ENCODE measurements at places on chromosomes 7 and 10.

DNA sequence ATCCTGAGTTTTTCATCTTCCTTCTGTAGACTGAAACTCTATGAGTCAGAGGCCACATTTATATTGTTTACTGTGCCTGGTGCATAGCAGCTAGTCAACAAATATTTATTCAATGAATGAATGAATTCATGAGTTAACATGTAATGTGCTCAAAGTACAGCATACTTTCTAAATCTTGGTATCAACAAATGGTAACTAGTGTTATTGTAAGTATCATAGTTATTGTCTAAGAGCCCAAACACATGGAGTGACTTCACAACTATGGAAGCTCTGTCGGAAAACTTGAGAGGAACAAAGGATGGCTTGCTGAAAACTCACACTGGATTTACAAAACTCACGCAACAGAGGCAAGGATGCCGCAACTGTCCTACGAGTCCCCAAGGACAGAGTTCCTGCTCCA lies 35.9 kb downstream of the DENND2A start:
- no peak for DNase-seq

GRCh38 chr7:132783824-132784223 lies 207.6 kb upstream of the PLXNA4 start:
- DNase-seq = peak; percentile 14

- DNase-seq = no peak
These were observed 18.2 kb downstream of the NT5C3A start for GRCh38 chr7:33044401-33044718.

GRCh38 chr7:12771378-12771877 lies 84.0 kb downstream of the ARL4A start:
- DNase-seq = peak; percentile 81

GRCh38 chr10:92110039-92110794 lies 180.7 kb downstream of the CPEB3 start:
- DNase-seq = no peak

GRCh38 chr7:32890793-32891042 lies 842 bp downstream of the KBTBD2 start:
- DNase-seq = no peak

DNA sequence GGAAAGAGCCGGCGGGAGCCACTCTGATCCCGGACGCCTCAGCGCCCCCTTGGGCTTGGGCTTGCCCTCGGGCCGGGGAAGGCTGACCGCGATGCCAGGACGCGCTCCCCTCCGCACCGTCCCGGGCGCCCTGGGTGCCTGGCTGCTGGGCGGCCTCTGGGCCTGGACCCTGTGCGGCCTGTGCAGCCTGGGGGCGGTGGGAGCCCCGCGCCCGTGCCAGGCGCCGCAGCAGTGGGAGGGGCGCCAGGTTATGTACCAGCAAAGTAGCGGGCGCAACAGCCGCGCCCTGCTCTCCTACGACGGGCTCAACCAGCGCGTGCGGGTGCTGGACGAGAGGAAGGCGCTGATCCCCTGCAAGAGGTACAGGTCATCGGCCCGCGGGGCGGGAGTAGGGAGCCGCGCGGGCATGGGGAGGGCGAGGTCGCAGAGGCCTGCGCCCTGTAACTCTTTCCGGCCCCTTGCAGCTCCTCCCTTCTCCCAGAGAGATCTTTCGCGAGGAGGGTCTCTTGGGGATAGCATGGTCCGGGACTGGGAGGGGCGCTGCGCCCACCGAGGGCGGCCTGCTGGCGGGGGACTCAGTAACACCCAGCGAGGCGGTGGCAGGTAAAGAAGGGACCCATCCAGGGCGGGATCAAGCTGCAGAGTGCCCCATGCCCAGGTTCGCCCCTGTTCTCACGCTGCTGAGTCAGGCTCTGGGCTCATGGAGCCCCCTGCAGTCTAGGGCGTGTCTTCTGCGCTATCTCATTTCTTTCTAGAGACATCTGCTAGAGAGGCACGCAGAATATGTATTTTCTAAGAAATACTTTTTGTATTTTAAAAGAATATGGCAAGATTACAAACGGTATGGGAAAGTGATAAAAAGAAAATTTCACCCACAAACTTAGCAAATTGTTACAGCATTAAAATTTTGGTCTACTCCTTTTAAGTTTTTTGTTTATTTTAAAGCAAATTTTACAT lies 687 bp downstream of the EPDR1 start:
- DNase-seq = no peak

GRCh38 chr10:21637795-21638194 lies 103.8 kb downstream of the MLLT10 start:
- no peak for DNase-seq

DNA sequence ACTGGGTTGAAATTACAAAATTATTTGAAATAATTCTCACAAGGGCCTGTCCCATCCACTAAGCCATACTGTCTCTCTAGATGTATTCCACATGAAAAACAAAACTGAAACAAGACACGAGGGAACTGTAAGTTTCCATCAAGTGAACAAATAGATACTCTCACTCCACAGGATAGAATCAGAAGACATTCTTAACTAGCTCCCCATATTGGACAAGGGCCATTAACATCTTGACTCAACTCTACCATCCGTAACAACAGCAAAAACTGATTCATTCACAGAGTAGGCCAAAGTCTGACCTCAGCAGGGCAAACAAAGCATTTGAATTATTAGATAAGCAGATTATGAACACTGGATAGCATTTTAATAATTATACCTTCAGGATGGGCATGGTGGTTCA lies 29.1 kb downstream of the UBE2H start:
- DNase-seq = no peak

- peak; percentile 90 for DNase-seq
These were observed 201.3 kb downstream of the REEP3 start for GRCh38 chr10:63722537-63722936.

DNA sequence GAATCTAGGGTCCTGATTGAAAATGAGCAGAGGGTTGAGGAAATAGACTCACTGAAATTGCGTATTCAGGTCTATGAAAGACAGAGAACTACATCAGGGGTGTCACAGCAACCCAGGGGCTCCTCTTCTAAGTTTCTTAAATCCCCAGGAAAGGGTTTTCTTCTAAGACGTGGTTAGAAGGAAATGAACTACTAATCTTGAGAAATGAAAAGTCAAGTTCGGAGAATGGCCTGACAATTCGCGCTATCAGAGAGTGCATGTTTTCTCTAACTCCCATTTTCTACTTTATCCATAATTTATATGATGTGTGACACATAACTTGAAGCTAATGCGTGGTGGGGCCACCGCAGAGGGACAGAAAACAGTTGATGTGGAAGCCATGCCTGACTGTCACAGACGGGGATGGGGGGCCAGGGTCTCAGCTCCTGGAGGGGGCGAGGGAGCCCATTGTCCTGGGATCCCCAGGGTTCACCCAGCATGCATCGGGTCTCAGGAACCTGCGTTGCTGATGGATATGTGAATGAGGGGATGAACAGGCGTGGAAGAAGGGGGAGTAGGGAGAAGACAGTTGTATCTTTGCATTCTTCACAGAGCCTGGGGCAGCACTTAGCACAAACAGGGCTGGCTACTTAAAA lies 86.3 kb downstream of the PTPRE start:
- DNase-seq = no peak

DNA sequence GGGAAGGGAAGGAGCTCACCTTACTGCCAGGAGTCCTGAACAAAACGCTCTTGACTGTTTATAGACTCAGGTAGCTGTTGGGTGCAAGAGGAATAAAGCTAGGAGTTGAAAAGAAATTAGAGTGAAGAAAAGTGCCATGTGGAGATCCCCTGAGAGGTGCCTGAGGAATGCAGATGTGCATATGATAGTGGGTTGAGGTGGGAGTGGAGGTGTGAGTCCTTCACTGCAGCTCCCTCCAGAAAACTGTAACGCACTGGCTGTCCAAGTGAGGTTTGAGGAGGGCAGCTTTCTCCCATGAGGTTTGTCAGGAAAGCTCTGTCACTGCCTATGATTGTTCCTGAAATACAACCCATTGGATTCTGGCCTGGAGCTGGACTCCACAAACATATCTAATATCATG lies 904.8 kb upstream of the POT1 start:
- DNase-seq = no peak

- no peak for DNase-seq
These were observed 183.9 kb downstream of the COBL start for GRCh38 chr7:51132661-51133060.

- DNase-seq = no peak
These were observed 180.9 kb downstream of the REEP3 start for GRCh38 chr10:63702092-63702491.

DNA sequence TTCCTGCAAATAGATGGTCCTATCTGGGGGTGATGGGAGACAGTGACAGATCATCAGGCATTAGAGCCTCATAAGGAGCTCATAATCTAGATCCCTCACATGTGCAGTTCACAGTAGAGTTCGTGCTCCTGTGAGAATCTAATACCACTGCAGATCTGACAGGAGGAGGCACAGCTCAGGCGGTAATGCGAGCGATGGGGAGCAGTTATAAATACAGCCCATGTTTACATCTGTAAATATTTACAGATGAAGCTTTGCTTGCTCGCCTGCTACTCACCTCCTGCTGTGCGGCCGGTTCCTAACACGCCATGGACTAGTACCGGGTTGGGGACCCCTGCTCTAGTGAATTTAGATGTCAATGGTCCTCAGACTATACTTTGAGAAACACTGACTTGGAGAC lies 17.0 kb upstream of the CDCA7L start:
- no peak for DNase-seq

DNA sequence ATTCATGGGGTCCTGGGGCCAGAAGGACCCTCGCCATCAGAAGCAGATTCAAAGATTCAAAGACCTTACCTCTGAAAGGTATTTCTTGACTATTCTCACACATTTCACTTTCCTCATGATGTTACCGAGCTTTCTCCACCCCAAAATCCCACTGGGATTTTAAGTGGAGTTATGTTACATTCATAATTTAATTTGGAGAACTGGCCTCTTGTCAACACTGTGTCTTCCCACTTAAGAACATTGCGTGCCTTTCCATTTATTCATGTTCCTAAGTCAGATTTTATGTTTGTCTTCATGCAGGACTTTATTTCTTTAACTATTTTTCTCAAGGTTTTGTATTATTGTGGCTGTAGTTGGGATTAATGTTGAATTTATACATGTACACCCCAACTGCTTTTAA lies 123.5 kb upstream of the BMPER start:
- DNase-seq = no peak

DNA sequence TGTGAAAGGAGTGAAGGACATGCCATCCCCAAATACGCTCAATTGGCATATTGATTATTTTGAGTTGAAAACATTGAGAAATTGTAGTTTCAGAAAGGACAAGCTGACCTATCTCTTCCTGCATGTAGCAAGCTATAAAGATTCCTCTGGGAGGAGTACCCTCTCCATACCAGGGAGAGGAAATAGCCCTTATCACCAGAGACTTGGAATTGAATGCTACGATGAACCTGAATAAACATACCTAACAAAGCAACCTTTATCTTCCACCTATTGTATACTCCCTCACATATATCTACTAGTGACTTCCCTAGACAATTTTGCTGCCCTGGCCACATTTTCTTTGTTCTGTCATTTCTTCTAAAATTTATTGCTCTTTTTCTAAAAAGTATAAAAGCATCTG lies 150.2 kb upstream of the EEPD1 start:
- no peak for DNase-seq

GRCh38 chr7:39644170-39644569 lies 20.8 kb downstream of the RALA start:
- DNase-seq = no peak

- DNase-seq = no peak
These were observed 3.8 kb upstream of the ALDH18A1 start for GRCh38 chr10:95660283-95660682.

- no peak for DNase-seq
These were observed 14.8 kb upstream of the WNT16 start for GRCh38 chr7:121313793-121314676.

- no peak for DNase-seq
These were observed 1.1 kb downstream of the EFCAB10 start for GRCh38 chr7:105580022-105580740.

DNA sequence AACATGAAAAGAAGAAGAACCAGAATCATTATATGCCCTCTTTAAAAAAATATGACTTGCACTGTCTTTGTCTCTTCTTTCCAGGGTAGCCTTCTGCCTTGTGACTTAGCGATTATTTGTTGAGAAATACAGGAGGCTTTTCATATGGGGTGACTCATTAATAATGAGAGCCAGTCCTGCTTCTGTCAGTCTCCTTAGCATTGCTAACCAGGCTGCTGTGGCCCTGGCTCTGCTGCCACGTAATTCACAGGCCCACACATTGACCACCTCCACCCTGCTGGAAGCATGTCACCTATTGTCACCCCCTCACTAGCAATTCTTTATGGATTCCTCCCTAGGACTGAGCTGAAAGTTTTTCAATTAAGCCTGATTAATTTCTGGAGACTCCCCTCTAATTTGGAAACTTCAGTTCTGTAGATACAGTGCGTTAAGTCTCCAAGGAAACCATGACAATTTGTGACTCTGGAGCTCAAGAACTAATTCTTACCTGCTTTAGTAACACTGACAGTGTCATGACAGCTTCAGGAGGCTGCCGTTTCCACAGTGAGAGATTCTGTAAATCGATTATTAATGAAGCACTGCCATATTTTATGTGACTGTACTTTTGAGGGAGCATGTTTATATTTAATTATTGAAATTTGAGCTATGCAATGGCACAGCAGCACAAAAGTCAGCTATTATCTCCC lies 267.9 kb upstream of the SP8 start:
- no peak for DNase-seq

DNA sequence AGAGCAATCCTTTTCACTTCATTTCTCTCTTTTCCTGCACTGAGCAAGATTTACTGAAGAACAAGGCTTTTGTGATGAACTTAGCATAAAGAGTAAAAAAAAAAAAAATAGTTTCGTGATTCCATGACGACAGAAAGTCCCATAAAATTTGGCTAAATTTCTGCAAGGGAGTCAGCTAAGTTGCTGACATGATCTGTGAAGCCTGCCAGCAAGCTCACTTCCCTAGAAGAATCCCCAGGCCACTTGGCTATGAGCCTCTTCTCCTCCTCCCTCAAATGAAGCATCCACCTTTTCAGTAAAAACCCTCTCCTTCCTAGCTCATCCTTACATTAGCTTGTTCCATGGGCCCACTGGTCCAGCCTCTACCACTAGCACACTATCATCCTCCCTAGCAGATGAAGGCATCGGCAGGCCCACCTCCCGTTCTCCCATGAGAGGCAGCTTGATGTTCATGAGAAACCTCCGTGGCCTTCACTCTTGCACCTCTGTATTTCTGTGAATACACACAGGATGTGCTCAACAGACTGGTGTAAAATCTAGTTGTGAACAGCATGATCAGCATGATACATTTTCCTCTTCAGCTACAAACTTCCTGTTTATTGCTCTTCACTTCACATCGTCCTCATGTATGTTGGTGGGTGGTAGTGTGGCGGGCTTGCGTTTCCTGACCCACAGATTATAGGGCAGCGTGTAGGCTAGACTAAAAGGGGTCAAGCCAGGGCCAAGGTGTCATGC lies 30.9 kb downstream of the GIMAP8 start:
- no peak for DNase-seq
